ENCODE measurements at places on chromosomes 5 and 9. TPM values are rescaled to one million over a fixed set of nuclear protein-coding genes. Genes with fewer than 3 reads are reported as not detected.

Gene PLPP7
- total RNA-seq: 4.4 TPM

Gene PCDHGB2
- total RNA-seq: 5.8 TPM

Gene GCNT4
- total RNA-seq: 3.3 TPM

Gene COL15A1
- 0.50 TPM for total RNA-seq

Gene FST
- 8.0 TPM for total RNA-seq

DNA sequence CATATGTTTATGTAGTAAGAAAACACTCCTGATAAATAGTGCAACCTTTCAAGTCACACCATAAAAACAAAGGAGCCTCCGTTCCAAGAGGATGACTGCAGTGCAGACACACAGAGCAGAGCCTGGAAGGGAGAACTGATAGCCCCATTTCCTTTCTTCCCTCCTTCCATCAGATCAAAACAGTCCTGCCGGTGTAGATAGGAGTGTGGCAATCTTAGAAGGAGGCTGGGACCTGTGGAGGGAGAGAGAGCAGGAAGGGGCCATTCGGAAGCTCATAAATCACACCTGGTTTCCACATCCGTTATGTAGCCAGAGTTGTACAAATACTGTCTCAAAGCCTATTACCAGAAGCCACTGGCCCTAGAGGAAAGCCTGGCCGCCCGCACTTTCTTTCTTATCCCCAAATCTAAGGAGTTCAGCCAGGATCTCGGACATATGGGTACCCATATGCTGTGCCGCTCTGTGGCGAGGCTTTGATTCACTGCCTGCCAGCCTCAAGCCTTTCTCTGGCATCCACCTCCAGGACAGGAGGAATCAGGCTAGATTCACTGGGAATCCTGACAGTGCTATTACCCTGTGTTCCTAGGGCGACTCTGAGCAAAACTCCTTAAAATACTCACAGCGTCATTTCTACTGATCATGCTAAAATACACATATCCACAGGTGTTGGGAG lies 26.9 kb downstream of the DAP start:
- no peak for DNase-seq

GRCh38 chr9:116662646-116663310 lies 24.3 kb upstream of the TRIM32 start:
- no peak for DNase-seq

- DNase-seq: no peak
These were observed 103.1 kb downstream of the SERINC5 start for GRCh38 chr5:80152778-80153177.

DNA sequence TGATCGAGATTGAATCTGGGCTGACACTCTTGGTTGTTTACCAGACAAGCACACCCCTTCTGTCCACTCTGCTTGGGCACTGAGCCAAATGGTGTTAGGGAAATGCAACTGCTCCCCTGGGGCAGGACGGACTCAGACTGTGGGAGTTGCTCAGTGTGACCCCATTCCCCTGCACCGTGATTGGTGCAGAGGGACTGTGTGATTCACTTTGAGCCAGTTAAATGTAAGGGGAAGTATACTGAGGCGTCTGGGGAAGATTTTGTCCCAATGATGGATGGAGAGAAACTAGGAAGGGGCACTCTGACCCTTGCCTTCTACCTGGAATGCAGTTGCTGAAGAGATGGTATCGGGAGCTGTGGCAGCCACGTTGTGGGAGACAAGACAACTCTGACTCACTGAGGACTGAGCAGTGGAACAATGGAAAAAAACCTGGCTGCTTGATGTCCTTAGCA lies 196.0 kb upstream of the ANKRD55 start:
- DNase-seq: no peak

DNA sequence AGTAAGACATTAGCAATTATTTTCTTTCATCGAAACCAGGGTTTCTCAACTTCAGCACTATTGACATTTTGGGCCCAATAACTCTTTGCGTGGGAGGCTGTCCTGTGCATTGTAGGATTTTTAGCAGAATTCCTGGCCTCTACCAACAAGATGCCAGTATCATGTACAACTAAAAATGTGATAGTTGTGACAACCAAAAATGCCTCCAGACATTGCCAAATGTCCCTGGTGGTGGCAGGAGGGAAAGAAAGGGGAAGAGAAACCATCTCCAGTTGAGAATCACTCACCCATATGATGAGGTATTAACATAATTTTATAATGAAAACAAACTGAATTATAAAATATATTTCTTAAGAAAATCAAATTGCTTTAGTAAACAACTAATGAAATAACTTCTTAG lies 406.1 kb downstream of the RAB3C start:
- no peak for DNase-seq

DNA sequence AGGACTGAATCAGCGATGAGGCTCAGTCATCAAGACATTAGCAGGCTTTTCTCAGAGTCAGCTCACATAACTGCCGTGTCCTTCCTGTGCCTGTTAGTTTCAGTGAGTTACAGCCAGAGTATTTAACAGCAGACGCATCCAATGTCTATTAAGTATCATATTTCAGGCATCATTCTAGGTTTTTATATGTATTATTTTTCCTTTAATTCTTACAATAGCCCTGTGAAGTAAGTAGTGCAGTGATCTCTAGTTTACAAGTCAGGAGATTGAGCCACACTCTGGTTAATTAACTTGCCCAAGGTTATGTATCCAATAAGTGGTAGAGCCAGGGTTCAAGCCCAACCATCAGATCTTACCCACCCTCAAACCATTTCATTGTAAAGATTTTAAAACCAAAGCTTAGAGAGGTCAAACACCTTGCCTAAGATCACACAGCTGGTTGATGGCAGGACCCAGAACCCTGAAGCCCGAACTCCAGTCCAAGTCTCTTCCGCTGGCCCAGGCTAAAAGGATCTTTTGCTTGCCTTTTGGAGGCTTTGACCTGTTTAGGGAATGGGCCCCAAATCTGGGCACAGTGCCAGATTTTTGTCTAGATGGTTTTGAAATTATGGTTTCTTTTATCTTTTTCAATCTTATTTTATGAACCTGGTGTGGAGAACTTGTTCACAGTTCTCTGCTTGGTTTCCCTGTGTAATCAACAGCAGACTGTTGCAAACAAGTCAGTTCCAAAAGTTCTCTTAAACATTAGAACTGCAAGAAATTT lies 261.2 kb upstream of the CLINT1 start:
- no peak for DNase-seq

DNA sequence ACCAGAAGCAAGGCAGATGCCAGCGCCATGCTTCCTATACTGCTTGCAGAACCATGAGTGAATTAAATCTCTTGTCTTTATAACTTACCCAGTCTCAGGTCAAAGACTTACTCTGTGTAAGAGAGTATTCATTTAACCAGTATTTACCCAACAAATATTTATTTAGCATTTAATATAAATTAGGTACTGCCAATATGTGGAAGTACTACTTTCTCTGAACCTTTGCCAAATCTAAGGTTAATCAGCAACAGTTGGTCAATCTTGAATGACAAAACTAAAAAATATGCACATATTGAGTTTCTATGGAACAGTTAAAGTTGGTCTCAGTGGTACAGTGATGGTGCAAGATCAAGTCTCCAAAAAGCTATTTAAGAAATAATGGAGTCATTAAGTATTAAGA lies 155.9 kb upstream of the CCNG1 start:
- no peak for DNase-seq

DNA sequence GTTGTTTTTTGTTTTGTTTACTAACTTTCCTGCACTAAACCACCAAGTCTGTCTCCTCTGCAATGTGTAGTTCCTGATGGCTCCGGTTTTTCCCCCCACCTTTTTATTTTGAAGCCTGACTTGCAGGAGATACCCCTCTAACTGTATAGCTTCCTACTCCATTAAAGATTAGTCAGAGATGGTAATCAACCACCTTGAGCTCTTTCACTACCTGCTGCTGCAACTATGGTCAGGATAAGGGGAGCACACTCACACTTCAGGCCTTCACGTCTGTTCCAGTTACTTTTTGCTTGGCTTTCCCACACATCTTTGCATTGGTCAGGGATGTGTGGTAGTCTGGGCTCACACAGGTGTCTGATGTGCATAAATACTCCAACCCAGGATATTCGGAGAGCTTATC lies 63.4 kb downstream of the NR6A1 start:
- DNase-seq: no peak

DNA sequence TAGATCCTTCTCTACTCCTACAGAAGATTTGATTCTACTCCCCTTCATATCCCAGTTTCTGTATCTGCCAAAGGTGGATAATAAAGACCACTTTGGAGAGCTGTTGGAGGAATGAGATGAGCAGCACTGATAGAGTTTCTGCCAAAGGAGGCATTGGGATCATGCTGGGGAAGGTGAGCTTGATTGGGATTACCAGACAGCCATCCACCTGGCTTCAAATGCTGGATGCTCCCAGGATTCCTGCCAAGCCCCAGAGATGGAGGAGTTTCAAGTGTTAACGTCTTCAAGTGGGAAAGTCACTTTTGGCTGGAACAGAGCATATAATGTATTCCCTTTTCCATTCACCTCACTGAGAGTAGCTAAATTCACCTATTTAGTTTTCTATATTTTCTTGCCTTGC lies 348.4 kb downstream of the TRIM32 start:
- DNase-seq: no peak

DNA sequence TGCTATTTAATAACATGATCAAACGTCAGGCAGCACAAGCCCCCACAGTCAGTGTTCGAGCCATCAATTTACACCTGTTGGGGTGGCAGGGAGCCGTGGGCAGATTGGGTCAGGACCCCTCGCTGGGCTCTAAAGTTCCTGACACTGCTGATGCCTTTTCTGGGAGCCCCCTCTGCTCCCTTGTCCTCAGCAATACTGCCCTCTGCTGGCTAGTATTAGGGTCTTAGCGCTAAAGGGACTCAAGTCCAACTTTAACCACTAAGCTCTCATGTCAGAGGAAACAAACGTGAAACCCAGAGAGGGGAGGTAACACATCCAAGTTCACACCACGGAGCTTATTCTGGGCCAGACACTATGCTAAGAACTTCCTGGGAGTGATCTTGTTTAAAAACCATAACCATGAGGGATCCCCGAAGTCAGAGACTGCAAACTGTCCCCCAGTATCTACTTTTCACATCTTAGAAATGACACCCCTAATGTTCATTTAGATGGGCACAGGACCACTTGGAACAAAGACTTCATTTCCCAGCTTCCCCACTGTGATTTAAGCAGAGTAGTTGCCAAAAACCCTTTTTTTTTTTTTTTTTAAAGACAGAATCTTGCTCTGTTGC lies 20.4 kb downstream of the ANKS6 start:
- DNase-seq: peak; percentile 96
